ENCODE measurements at places on chromosomes 12 and 14.

DNA sequence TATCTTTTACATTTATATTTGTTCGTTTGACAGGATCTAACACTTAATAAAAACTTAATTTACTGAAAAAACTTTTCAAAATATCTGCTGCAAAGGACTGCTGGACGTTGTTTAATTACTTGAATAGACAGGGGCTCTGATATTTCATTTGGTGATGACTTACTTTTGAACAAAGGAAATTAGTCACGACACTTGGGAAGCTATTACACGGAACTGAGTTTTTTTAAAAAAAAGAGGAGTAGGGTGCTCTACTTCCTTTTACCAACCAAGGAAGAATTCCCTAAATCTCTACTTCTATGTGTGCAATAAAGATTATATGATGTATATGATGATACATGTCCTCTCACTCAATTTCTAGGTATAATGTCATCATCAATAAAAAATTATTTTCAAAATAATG lies 4.7 kb downstream of the FGD6 start:
- DNase-seq, result no peak

DNA sequence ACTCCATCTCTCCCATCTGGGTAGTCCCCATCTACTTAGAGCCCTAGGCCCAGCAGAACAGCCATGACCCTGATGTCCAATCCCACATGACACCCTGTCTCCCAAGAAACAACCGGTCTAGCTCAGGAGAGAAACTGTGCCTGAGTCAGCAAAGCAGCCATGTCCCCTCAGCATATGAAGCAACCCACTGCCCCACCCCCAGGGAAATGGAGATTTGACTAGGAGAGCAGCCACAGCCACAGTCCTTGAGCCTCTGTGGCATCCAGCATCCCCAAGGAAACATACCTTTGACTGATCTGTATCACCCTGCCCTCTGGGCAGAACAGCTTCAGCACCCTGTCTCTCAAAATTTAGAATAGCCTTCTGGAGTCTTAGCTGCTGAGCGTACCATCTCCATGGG lies 641.9 kb upstream of the FBXO33 start:
- no peak for DNase-seq

GRCh38 chr12:63070709-63071108 lies 80.3 kb downstream of the AVPR1A start:
- no peak for DNase-seq

DNA sequence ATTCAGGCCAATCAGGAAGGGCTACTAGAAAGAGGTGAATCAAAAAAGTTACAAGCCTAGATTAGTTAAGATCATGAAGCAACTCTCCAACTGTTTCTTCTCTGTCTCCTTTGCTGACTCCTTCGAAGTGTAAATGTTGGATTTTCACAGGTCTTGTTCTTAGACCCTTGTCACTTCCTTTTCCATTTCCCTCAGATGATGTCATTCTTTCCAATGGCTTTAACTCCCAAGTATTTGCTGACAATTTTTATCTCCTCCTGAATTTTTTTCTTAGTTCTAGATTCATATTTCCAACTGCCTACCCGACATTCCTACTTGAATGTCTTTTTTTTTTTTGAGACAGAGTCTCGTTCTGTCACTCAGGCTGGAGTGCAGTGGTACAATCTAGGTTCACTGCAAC lies 10.8 kb downstream of the GAS2L3 start:
- no peak for DNase-seq

DNA sequence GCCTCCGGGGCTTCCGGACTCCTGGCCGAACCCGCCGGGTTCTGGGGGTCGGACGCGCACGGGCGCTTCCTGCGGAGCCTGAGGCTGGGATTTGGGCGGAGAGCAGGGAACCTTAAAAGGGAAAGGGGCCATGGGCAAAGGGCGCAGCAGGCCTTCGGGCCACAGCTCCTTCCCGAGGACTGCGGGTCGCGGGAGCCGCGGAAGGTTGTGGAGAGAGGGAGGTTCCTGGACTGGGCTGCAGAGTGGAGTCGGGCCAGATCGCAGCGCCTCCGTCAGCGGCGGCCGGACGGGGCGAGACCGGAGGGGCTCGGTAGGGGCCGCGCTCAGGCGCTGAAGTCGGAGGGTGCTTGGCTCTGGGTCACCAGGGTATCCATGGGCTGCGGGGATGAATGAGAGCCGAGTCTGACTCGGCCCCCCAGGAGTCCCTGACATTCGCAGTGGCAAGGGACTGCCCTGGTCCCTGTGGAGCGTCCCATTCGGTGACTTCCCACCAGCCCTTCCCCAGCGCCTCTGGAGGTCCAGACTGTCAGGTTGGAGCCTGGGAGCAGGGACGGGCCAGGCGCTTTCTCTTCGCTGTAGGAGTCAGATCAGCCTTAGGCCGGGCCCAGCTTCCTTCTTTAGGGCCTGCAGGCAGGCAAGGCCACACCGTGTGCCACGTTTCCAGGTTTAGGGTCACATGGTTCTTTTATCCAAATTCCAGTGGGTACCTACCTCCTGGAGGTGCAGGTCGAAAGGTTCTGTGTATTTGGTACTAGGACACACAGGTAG lies 938 bp upstream of the SLC25A29 start:
- DNase-seq, result no peak

GRCh38 chr14:21063479-21063878 lies 5.9 kb downstream of the RNASE8 start:
- peak; percentile 37 for DNase-seq

Measured in eye (tissue), 1 donor.